Progenitor cell of endocrine pancreas (in vitro differentiated cells): ENCODE measurements at places on chromosomes 16 and 17.

DNA sequence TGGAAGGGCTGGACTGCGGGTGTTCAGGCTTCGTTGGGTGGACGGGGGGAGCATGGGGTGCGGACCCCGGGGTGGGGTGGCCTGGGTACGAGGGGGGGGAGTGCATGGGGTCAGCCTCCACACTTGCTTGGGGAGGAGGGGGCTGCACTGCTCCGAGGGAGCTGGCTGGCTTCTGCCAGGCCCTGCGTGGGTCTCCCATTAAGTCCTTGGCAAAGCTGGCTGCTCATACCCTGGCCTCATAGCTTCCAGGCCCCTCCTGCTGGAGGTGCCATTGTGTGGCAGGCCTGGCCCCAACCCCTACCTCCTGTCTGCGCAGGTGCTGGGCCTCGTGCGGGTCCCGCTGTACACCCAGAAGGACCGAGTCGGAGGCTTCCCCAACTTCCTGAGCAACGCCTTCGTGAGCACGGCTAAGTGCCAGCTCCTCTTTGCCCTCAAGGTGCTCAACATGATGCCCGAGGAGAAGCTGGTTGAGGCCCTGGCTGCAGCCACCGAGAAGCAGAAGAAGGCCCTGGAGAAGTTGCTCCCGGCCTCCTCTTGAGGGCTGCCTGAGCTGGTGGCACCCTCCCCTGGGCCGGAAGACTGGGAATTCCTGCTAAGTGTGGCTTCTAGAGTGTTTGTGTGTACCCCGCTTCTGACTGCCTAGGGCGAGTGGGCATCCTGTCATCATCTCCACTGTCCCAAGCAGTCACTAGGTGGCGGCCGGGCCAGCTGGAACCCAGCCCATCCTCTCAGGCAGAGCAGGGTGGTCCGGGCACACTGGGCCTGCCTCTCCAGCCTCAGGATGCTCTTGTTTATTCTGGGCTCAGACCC, 1.5 kb downstream of the NUDT16L1 start:
- DNase-seq: no peak

DNA sequence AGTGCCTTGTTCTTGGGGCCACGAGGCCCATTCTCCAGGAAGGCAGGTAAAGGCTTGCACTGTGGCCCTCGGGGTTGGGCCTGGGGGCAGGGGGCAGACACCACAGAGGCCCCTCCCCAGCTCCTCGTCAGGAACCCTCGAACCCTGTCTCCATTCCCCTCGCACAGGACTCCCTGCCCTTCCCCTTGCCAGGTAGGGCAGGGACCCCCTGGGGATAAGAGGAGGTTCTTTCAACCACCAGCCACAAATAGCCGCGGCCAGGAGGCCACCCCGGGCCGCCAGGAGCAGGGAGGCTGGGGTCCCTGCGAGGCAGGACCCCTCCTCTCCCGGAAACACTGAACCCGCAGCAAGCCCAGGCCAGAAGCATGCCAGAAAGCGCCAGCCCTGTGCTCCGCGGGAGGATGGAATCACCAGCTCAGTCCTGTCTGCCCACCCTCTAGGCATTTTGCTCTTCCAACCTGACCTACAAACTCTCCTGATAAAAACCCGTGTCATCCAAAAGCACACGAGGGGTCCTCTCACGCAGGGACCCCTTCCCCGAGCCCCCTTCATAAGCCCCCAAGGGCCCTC, 45.6 kb downstream of the SLC47A1 start:
- DNase-seq: no peak

DNA sequence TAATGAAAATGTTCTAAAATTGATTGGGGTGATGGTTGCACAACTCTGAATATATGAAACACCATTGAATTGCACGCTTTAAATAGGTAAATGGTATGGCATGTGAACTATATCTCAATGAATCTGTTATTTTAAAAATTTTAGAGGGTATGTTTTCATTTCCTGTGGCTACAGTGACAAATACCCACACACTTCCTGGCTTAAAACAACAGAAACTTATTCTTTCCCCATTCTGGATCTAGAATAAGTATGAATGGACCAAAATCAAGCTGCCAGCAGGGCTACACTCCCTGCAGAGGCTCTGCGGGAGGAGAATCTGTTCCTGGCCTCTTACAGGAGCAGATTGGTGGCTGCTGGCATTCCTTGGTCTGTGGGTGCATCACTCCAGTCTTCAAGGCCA, 11.3 kb upstream of the PECAM1 start:
- DNase-seq: no peak

DNA sequence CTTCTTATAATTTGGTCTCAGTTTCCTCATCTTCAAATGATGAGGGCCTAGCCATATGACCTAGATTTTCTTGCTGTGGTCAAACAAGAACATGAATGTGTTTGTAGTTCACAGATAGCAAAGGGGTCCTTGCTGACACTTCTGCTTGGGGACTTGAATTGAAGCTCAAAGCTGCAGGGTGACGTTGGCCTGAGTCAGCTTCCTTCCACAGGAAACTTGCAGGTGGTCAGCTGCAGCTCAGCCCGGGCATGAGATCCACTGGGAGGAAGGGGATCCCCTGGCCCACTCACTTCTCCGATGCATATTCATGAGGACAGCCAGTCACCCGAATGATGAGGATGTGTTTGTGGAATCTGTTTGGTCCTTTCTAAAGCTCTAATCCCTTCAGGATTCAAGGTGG, 42.6 kb upstream of the AXIN2 start:
- DNase-seq: no peak
